ENCODE measurements at places on chromosomes 1 and 21. TPM values are rescaled to one million over a fixed set of nuclear protein-coding genes. Genes with fewer than 3 reads are reported as not detected.

- H3K27ac ChIP-seq, result peak overlapping the region; percentile 80
- no peak overlapping the region for H3K4me3 ChIP-seq
- no peaks in the 10 kb centered on the region for H3K27me3 ChIP-seq
- H3K36me3 ChIP-seq, result no peaks in the 10 kb centered on the region
- peaks cover 33% of the 10 kb centered on the region for H3K4me1 ChIP-seq
- DNase-seq, result no peak
Observed at GRCh38 chr1:246609632-246610031, 43.4 kb downstream of the CNST start.

DNA sequence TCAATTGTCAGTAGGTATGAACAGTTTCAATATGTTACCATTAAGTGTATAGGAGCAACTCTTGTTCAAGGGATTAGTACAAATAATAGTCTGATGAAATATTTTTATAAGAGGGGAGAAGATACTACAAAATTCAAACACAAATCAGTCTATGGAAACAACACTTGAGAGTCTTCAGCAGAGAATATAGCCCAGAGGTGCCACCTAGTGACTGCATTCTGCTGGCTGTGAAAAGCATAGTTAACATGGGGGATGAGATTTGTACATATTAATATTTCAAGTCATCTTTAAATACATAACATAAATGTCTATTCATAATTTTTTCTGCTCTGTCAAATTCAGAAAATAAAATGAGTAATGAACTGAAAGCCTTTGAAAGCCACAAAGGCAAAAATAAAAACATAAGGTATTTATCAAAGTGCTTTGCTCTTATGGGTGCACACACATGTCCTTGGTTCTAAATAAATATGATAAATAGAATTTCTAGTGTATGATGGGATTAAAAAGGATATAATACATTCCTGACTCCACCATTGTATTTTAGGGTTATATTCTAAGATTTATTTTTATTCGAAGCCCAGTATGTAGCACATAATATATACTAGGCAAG, 440.9 kb upstream of the ZRANB2 start:
- no peaks in the 10 kb centered on the region for H3K4me1 ChIP-seq
- H3K4me3 ChIP-seq, result no peak overlapping the region
- H3K27me3 ChIP-seq, result no peaks in the 10 kb centered on the region
- no peak overlapping the region for H3K27ac ChIP-seq
- no peak for DNase-seq

- DNase-seq, result no peak
- H3K27ac ChIP-seq, result no peak overlapping the region
- H3K36me3 ChIP-seq, result no peaks in the 10 kb centered on the region
- no peak overlapping the region for H3K4me3 ChIP-seq
- no peaks in the 10 kb centered on the region for H3K27me3 ChIP-seq
- H3K4me1 ChIP-seq, result peaks cover 27% of the 10 kb centered on the region
Observed at GRCh38 chr1:220825819-220826551, 39.3 kb downstream of the MTARC1 start.

- H3K27ac ChIP-seq, result no peak overlapping the region
- H3K27me3 ChIP-seq, result no peaks in the 10 kb centered on the region
- H3K36me3 ChIP-seq, result no peaks in the 10 kb centered on the region
- no peak for DNase-seq
- no peak overlapping the region for H3K4me3 ChIP-seq
Observed at GRCh38 chr1:101924700-101925099, 72.0 kb downstream of the OLFM3 start.

- no peaks in the 10 kb centered on the region for H3K27me3 ChIP-seq
- no peak overlapping the region for H3K27ac ChIP-seq
- no peak overlapping the region for H3K4me3 ChIP-seq
- no peaks in the 10 kb centered on the region for H3K4me1 ChIP-seq
- H3K36me3 ChIP-seq, result peaks cover 23% of the 10 kb centered on the region
Observed at GRCh38 chr1:46284597-46285564, 18.5 kb downstream of the LRRC41 start.

DNA sequence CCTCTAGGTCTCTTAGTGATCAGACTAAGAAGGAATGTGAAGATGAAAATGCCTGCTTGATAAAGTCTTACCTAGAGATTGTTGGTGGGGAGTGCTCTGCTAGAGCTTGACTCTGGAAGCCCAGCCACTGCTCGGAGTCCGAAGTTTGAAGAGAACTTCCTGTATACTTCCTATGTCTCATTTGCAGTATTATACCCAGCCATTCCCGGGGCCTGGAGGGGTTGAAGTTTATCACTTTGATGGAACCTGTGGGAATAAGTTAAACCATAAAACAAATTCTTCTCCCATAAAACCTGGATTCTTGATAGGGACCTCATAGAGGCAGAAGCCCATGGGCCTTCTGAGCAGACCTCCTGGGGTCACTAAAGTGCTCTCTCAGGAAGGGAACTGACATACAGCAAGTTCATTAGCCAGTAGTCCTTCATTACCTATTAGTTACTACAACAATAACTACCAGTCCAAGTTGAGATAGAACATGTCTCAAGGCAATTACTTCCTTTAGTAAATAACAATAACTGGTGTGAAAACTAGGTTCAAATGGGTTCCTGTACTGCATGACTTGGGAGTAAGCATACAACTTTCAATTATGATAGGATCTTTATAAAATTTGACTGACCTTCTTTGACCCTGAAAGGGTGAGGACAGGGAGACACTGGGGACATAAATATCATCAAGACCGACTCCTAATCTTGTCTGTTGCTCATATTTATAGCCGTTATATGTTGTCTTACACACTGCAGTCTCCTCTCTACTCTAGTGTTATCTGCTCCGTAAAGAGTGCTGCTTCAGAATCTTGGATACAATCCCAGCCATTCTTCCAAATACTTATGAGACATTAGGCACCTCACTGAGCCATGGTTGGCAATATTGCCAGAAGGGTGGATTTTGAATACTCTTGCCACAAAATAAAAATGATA, at the start of gene OR6N1:
Gene OR6N1, minus strand, starts transcription at position 246 of the 917 bp plus-strand sequence. CDS start 5,513 bp downstream, outside the sequence.
- no peak within 1 kb of the TSS for H3K4me3 ChIP-seq
- H3K4me1 ChIP-seq, result no peaks in the 10 kb centered on the region
- H3K27me3 ChIP-seq, result no peaks in the 10 kb centered on the region

GRCh38 chr1:63966016-63966415, 192.2 kb downstream of the ROR1 start:
- H3K4me1 ChIP-seq, result peaks cover 3% of the 10 kb centered on the region
- H3K4me3 ChIP-seq, result no peak overlapping the region
- H3K36me3 ChIP-seq, result no peaks in the 10 kb centered on the region

DNA sequence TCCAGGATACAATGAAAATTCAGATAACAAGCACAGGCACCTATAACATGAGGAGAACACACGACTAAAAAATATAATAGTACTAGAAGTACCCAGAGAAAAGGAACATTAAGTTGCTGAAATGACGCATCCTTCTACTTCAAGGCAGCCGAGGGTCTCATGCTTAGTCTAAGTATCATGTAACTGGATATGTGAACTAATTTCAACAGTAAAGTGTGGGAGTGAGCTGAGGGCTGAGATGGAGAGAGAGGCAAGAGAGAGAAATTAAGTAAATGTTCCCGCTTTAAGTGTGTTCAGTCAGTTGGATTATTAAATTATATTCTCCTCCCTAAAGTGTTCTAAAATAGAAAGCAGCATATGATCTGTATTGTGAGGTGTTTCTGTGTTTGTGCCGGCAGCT, 152.2 kb upstream of the KRTAP19-8 start:
- no peak overlapping the region for H3K4me3 ChIP-seq
- H3K36me3 ChIP-seq, result no peaks in the 10 kb centered on the region
- H3K27ac ChIP-seq, result no peak overlapping the region
- DNase-seq, result no peak
- H3K4me1 ChIP-seq, result no peaks in the 10 kb centered on the region
- no peaks in the 10 kb centered on the region for H3K27me3 ChIP-seq

DNA sequence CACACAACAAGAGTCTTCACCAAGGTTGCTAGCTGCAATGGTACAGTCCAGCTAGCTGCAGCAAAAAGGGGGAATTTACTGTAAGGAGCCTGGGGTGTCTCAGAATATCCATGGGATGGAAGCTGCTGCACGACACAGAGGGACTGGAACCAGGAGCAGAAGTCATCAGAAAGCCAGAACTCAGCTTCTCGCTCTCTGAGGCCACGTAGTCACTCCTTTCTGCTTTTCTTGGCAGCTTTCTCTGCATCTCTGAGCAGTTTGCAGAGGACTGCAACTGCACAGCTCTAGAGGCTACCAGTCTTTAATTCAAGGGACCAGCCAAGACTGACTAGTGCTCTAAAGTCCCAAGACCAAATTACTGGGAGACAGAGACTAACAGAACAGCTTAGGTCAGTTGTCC, 27.0 kb upstream of the IL10 start:
- H3K4me1 ChIP-seq, result no peaks in the 10 kb centered on the region
- H3K36me3 ChIP-seq, result no peaks in the 10 kb centered on the region
- no peak for DNase-seq
- no peak overlapping the region for H3K4me3 ChIP-seq
- H3K27me3 ChIP-seq, result no peaks in the 10 kb centered on the region
- no peak overlapping the region for H3K27ac ChIP-seq

DNA sequence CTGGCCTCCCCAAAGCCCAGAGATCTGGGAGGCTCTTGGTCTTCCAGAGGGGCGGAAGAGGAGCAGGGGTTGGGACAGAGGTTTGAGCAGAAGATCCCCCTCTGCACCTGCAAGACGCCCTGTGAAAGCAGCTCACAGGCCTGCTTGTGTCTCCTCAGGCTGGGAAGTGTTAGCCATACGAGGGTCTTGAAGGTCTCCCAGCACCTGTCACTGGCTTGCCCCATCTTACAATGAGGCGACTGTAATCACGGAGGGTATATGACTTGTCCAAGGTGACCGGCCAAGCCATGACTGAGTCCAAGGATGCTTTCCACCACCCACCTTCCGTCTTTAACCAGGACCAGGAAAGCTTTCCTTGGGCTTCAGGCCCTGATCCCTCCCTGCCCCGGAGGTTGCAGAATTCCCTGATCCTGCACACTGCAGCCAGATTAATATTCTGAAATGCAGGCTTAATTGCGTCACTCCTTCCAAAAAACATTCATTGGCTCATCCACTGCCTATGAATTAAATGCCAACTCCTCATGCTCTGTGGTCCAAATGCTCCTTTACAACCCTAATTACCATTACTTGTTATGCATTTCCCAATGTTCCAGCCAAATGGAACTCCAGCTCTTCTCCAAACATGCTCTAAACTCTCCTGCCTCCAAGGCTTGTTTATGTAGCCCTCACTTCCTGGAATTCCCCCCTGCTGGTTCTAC, 64.0 kb downstream of the DDX20 start:
- no peak overlapping the region for H3K4me3 ChIP-seq
- H3K4me1 ChIP-seq, result no peaks in the 10 kb centered on the region
- no peak overlapping the region for H3K27ac ChIP-seq
- H3K27me3 ChIP-seq, result no peaks in the 10 kb centered on the region

DNA sequence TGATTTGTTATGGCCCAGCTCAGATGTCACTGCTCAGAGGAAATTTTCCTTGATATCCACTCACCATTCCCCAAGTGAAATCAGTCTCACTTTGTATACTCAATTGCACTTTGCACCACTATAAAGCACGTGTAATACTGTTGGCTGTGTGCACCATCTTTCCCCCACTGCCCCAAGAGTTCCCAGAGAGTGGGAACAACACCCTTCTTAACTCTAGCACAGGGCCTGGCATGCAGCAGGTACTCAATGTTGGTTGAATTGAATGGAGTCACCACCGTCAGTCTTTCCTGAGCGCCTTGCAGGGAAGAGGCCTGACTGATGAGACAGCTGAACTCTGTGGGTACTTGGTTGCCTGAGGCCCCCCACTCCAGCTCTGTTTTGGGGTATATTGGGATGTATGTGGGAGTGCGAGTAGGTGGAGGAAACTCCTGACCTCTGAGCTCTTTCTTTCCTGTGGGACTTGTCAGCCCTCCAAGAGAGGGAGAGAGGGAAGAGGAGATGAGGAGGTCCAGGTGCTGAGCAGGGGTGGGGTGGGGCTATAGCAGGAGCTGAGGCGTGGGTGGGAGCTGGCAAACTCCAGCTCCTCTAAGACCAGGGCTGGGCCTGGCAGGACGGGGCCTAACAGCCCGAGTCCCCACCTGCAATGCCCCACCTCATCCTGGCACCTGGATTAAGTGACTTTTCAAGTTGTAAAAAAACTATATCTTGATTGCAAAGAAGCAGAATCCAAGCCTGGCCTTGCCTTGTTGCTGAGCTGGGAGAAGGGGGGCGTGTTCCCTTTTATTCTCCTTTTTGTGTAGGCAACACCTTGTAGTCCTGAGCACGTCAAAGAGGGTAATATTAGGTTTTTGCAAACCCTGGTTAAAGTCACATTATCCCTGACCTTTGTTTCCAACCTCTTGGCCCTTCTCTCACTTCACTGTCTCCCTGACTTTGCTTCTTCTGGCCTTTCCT, 19.4 kb upstream of the WASF2 start:
- H3K27ac ChIP-seq, result no peak overlapping the region
- peaks cover 20% of the 10 kb centered on the region for H3K4me1 ChIP-seq
- DNase-seq, result no peak
- H3K4me3 ChIP-seq, result no peak overlapping the region
- no peaks in the 10 kb centered on the region for H3K36me3 ChIP-seq

DNA sequence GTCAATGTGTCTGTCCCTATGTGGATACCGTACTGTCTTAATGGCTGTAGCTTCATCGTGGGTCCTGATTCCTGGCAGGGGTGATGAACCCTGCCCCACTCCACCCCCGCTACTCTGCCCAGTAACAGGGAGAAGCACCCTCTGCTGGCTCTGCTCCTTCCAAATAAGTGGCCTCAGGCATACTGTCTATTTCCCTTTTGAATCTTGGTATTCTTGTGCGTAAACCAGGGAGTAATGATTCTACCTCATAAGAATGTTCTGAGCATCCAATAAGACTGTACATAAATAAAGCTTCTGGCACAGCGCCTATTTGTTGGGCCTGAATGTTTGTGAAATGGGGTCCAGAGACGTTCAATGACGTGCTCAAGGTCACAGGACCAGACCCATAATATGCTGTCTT, 35.2 kb upstream of the CTPS1 start:
- no peaks in the 10 kb centered on the region for H3K27me3 ChIP-seq
- H3K4me1 ChIP-seq, result peaks cover 10% of the 10 kb centered on the region

- no peak for DNase-seq
- H3K27me3 ChIP-seq, result no peaks in the 10 kb centered on the region
- no peak overlapping the region for H3K27ac ChIP-seq
- no peaks in the 10 kb centered on the region for H3K36me3 ChIP-seq
- no peaks in the 10 kb centered on the region for H3K4me1 ChIP-seq
Observed at GRCh38 chr1:22575532-22576149, 12.4 kb downstream of the EPHA8 start.

DNA sequence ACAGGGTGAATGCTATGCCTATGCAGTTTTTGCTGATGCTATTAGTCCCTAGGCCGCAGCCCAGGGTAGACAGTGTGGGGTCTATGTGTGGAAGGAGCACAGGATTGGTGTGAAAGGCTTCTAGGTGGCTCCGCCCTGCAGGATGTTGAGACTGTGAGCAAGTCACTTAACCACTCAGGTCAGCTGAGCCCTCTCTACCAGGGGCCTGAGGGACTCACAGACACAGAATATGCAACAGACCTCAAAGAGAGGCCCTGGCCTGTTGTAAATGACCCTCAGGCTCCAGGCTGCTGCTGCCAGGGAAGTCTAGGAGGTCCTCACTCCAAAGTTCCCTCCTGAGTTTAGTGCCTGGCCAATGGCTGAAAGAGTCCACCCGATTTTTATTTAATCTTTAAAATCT, 11.0 kb downstream of the NHLH2 start:
- no peaks in the 10 kb centered on the region for H3K36me3 ChIP-seq
- DNase-seq, result no peak
- H3K27me3 ChIP-seq, result no peaks in the 10 kb centered on the region
- peaks cover 18% of the 10 kb centered on the region for H3K4me1 ChIP-seq
- H3K4me3 ChIP-seq, result no peak overlapping the region

Gene CHIA
- total RNA-seq, result 18.9 TPM

Gene RHD
- total RNA-seq, result not detected

Gene HSD3B2
- not detected for total RNA-seq

Gene CFHR4
- not detected for total RNA-seq

Gene KCNK1
- 10.4 TPM for total RNA-seq

Gene GRHL3
- not detected for total RNA-seq

Gene SH3D21
- total RNA-seq, result 65.0 TPM

Gene DNAI4
- 9.9 TPM for total RNA-seq

Gene KRTAP19-3
- total RNA-seq, result not detected
